ENCODE measurements at places on chromosomes 7 and 10.
A peak's percentile ranks its signal among the peaks of the same experiment; 100 is the strongest.

GRCh38 chr10:2610946-2611345, 456.4 kb upstream of the PFKP start:
- DNase-seq, result no peak

DNA sequence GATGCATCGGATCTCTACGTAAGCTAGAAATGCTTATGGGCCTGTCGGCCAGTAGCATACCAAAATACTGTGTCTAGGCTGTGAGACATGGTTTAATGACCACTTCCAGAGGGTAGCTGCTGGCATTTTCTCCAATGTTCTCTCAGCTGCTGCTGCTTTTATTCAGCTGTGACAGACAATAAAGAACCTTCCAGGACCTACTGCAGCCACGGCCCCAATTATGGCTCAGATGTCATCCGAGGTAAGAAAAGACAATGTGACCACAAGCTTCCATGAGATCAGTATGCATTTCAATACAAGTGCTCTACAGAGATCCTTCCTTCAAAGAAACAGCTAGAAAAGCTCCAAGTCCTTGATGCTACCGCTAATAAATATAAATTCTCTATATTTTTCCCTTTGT, 256.2 kb downstream of the SDHAF3 start:
- DNase-seq, result no peak

GRCh38 chr10:7804216-7804615, 14.1 kb upstream of the TAF3 start:
- DNase-seq, result no peak

DNA sequence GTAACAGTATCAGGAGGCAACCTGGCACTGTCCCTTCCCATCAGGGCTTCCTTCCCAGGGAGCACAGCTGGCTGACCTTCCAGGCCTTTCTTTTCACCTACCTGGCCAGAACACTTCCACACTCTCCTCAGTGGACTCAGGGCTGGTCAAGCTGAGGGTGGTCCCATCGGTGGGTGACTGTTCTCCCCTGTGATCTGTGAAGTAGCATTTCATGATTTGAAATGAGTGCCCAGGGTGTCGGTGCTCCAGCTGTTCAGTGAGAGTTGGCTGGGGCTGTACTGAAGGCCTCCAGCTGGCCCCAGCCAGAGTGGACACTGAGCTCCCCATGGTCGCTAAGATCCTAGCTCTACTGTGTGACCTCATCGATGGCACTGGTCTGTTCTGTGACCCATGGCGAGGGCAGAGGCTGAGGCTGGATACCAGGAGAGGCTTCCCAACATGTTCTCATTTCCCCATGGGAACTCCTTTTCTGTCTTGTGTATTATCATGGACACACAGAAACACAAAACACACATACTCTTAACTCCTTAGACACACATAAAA, at the start of gene FAM170B:
TSS of gene FAM170B (minus strand) at position 316 of the 543 bp plus-strand sequence. CDS start at position 213, 103 bp downstream.
- DNase-seq, result no peak

- peak; percentile 46 for DNase-seq
Observed at GRCh38 chr10:61896854-61897661, 4.4 kb upstream of the ARID5B start.

DNA sequence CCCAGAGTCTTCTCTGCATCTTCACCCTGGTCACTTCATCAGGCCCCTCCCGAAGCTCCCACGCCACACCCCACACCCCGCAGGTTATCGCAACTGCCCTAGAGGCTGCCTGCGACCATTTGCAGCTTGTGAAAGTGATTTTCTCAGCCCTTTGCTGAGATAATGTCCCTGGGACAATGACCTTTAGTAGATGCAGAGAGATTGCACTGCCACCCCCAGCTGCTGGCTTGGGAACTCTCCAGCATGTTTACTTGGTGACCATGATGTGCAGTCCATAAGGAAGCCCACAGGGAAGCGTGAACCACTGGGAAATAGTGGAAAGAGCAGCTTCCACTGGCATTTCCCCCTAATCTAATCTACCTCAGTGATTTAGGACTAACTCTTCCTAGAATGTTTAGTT, 97.3 kb downstream of the WNT2 start:
- no peak for DNase-seq

GRCh38 chr10:46305079-46305818, 18.5 kb downstream of the ANTXRL start:
- no peak for DNase-seq

Data from nucleus accumbens (tissue), 56 donors.